NCI-H748 treated with DMSO at 0.1 percent for 48 hours (cell line): ENCODE measurements at places on chromosomes 7 and 10.

DNA sequence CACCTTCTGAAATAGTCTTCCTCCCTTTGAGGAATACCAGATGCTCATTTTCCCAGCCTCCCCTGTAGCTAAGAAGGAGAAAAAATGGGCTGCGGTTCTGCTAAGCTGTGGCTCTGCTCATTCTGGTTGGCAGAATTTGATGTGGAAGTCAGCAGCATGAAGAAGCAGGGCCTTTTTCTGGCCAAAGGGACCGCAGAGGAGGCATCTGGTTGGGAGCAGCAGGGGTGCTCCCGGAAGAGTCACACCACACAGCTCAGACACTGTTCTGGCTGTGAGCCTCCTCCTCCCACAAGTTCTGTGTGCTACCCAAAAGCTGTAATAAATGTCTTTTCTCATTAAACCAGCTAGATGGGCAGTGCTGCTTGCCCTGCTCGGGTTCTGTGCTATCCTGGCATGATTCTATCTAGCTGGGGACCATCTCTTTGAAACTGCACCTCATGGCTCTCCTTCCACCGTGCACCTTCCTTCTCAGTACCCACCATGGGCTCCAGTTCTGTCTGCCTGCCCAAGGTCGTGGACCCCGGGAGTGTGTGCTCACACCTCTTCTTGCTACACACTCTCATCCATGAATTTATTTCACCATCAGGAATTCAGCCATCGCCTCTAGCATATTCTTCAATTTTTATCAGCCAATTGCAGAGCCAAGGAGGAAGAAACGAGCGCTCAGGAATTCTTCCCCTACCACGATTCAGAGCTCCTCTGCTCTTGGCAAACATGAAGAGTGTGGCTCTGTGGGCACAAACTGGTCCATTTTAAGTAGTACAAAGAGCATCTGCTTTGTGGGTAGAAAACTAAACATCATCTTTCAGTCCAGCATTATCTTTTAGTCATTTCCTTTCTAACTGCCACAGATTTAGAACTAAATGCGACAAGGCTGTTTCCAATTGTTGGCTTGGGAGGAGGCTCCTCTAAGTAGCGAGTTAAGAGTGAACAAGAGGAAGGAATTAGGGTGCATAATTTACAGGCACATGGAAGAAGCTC lies 76.9 kb downstream of the FAM171A1 start:
- DNase-seq = no peak

GRCh38 chr10:97490592-97490991 lies 7.6 kb downstream of the MMS19 start:
- no peak for DNase-seq

GRCh38 chr10:62996925-62997324 lies 136.2 kb upstream of the NRBF2 start:
- no peak for DNase-seq

GRCh38 chr10:31611161-31611560 lies 292.1 kb downstream of the ZEB1 start:
- no peak for DNase-seq

DNA sequence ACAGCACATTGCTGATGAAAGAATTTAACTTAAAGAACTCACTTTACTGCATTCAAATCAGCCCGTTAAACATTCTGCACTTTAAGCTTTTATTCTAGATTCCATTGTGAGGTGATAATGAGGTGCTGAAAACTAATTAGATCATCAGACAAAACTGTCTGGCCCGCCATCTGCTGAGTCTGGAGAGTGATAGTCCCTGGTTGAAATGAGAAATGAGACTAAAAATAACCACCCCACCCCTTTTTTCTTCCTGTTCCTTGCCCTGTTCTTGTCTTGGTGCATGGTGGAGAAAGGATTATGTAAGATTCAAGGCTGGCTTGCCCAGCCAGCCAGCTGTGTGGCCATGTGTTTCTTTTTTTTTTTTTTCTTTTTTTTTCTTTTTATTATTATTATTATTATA lies 277.0 kb upstream of the COBL start:
- no peak for DNase-seq

- no peak for DNase-seq
Measured at GRCh38 chr7:129707910-129708499, 96.5 kb downstream of the NRF1 start.

GRCh38 chr10:88091490-88092061 lies 228.2 kb downstream of the PTEN start:
- no peak for DNase-seq
